ENCODE measurements at places on chromosomes 1 and 21. TPM values are rescaled to one million over a fixed set of nuclear protein-coding genes. Genes with fewer than 3 reads are reported as not detected.

The SYPL2 gene
- 0.30 TPM for total RNA-seq

The CFAP45 gene
- 2.5 TPM for total RNA-seq

The POU2F1 gene
- total RNA-seq = 17.2 TPM

The NPPA gene
- total RNA-seq = not detected

The CNTN2 gene
- total RNA-seq = not detected

The CSMD2 gene
- total RNA-seq = 0.90 TPM

The AMY1B gene
- not detected for total RNA-seq

The LPAR3 gene
- 6.8 TPM for total RNA-seq

All from A375 (cell line).